Stimulated activated CD8-positive, alpha-beta memory T cell treated with anti-CD3 and anti-CD28 coated beads, Interleukin-7, amount 100 ng/mL, for 1 hour (primary cell): ENCODE measurements at places on chromosomes 1 and 21.

- DNase-seq, result no peak
These were observed 110.9 kb upstream of the IFFO2 start for GRCh38 chr1:19067182-19067911.

DNA sequence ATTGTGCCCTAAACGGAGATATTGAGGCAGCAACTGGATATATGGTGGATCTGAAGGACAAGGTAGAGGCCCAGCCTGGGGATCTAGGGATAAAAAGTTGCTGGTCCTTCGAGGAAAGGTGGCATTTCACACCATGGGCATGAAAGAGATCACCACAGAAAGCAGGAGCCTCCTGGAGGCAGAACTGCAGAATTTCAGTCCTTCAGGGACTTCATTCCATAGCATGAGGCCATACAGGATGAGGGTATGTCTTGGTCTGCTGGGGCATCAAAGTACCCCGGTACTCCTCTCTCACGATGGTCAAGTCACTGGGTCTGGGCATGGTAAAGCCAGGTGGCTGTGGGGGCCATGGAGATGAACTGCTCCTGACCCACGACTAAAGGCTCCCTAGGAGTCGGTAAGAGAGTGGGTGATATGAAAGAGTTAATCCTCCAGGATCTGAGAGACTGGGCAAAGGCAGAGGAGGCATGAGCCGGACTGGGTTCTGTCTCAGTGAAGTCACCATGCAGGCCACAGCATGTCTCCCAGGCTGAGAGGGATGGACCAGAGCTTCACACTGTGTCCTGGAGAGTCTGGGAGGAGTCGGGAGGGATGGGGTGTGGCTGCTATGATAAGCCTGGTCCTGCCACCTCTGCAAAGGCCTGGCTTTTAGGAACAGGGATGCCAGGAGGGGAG, 5.8 kb upstream of the SPRR5 start:
- DNase-seq, result no peak

DNA sequence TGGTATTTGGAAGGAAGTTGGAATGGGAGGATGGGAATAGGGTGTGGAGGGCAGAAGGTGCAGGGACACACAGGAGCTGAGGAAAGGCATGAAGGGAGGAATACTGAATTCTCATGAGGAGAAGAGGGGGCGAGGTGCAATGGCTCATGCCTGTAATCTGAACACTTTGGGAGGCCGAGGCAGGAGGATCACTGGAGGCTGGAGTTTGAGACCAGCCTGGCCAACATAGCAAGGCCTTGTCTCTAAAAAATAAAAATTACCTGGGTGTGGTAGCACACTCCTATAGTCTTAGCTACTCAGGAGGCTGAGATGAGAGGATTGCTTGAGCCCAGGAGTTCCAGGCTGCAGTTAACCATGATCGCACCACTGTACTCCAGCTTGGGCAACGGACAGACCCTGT, 117.3 kb downstream of the DTL start:
- no peak for DNase-seq

DNA sequence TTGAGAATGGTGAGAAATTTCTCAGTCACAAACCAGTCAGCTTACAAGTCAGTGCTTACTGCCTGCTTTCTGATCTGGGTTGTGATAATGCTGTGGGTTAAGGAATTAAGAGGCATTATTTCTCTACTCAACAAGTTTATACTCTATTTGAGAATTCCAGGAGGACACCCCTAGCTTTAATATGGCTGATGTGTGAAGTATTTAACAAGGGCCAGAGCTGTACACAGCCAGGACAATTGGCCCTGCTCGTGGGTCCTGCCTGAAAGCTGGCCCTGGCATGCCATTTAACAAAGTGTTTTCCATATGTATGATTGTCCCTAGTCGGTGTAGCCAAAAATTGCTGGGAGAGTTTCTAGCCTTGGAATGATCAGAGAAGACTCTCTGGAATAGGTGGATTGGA, 43.2 kb downstream of the HHAT start:
- DNase-seq, result no peak

- DNase-seq, result no peak
These were observed 27.5 kb downstream of the KCND3 start for GRCh38 chr1:111961773-111962565.

- no peak for DNase-seq
These were observed 384.7 kb downstream of the RPS6KC1 start for GRCh38 chr1:213435715-213436114.

GRCh38 chr1:215905493-215906115, 338.5 kb downstream of the KCTD3 start:
- DNase-seq, result no peak

- DNase-seq, result no peak
These were observed 135.5 kb upstream of the GRIK3 start for GRCh38 chr1:37169743-37170275.

DNA sequence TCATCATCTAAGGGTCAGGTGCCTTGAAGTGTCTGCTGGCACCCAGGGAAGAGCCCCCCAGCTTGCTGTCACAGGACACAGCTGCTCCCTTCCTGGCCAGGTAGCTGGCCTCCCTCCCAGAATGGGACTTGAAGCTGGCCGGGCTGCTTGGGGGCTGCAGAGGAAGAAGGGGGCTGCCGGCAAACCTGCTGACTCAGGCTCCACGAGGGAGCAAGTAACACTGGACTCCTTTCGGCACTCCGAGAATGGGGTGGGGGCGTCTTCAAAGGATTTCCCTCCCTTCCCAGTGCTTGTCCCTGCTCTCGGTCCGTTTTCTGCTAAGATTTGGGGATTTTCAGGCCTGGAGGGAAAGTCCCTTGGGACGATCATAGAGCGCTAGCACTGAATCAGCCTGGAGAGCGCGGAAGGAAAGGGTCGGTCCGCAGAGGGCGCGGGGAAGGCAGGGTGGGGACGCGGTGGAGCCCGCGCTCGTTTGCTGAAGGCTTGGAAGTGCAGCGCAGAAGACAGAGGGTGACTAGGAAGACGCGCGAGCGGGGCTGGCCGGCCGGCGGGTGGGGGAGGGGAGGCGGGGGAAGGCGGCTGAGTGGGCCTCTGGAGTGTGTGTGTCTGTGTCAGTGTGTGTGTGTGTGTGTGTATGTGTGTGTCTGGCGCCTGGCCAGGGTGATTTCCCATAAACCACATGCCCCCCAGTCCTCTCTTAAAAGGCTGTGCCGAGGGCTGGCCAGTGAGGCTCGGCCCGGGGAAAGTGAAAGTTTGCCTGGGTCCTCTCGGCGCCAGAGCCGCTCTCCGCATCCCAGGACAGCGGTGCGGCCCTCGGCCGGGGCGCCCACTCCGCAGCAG, at the start of gene CSF1:
Gene CSF1, plus strand, starts transcription at position 727 of the 840 bp plus-strand sequence. CDS start 175 bp downstream, outside the sequence.
- DNase-seq, result peak; percentile 30

DNA sequence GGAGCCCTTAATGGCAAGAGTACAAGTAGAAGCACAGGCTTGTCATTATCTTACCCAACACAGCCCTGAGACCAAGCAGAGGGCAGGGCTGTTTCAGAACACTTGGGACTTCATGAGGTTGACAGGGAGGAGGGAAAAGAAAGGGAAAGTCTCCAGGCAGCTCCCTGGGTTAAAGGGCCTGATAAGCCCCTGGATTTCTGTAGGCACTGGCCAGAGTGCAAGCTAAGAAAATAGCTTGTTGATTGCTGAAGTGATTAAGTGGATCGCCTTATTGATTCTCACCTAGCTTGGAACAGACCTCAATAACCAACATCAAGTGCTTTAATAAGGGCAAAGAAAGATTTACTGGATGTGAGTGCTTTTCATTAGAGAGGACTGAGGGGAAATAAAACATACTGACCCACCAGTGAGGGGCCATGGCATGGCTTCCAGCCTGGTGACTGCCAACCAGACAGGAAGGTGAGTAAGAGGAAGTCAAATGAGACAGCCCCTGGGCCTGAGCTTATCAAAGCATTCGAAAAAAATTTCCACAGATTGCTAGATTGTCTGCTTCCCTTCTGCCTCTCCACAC, 121.4 kb upstream of the NFIA start:
- DNase-seq, result no peak

DNA sequence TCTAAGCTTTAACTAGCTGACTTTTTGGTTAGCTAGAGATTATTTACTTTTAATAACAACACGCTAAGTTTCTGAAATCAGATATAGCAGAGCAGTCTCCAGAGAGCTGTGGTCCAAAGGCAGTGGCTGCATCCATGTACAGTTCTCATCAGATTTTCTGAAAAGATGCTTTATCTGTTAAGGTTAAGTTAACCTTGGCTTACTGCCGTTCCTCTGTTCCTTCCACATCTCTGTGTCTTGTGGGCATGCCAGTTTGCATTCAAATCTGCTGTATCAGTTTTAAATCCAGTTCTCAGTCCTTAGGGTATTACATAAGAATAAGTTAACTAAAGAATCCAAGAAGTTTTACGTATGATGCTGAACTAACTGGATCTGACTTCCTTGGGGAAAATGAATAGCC, 46.8 kb downstream of the SPATA46 start:
- no peak for DNase-seq

GRCh38 chr21:34199121-34199910, 125.9 kb downstream of the MRPS6 start:
- no peak for DNase-seq

DNA sequence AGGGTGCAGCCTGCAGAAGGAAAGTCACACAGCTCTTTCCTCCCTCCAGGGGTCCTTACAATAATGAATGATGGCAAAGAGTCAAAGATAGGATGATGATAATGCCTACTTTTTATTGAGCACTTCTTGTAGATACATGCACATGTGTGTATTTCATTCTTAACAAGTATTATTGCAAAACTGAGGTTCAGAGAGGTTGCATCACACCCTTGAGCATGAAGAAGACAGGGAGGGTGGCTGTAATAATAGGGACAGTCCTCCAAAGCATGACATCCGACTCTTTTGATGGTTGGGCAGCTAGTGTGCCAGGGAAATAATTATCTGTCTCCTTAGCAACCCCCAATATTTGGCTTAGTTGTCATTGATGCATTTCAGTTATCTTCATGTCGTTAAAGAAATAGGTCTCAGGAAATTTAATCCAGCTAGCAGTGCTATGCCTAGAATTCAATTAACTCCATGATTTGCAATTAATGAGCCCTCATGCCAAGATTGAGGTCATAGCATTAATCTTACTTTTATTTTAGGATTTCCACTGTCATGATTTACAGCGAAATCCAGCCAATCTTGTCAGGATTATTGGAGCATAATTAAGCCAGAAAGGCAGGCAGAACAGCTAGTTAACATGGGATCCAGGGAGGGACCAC, 35.0 kb downstream of the DNAJC6 start:
- DNase-seq, result no peak

- DNase-seq, result no peak
These were observed 105.2 kb upstream of the ZNF648 start for GRCh38 chr1:182166750-182167149.

DNA sequence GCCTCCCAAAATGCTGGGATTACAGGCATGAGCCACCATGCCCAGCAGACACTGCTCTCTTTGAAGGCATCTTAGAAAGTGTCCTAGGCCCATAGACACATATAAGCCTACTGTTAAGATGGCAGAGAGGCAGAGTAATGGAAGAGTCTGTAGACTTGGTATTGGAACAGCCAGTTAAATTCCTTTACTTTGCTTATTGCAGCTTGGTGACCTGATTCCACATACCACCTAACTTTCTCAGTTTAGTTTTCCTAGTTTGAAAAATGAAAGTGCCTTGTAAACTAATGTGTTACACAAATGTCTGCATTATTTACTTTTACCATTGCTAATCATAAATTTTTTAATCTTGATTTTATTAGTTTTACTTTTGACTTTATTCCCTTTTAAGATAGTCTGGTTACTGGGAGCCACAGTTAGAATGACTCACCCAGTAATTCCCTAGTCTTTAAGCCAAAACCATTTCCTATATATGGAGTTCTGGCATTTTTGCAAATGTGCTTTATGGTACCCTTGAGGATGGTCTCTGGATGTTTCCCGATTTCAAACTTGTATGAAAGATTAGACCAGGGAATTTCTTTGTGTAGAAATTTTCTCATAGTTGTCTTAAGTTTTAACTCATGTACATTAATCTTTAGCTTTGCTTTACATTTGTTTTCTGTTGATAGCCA, 6.4 kb downstream of the SMAP2 start:
- DNase-seq, result no peak

DNA sequence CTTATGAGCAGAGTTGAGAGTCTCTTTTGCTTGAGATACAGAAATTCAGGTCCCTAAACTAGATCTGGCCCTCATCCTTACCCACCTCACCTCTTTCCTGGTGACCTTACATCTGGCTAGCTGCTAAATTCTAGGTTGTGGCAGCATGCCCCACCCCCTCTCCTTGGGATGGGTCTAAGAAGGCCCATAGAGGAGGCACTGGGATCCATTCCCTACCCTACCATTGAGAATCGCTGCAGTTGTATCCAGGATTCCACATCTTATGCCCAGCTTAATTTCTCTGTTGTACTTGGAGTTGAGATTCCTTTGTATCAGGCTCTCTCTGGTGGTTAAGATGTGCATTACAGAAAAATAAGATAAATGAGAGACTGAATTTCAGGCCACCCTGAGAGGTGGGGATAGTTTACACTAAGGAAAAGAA, 9.5 kb upstream of the TMEM39B start:
- no peak for DNase-seq

- no peak for DNase-seq
These were observed 157.3 kb upstream of the RUNX1 start for GRCh38 chr21:35206141-35207125.

- no peak for DNase-seq
These were observed 42.0 kb downstream of the TMCC2 start for GRCh38 chr1:205269711-205270110.

DNA sequence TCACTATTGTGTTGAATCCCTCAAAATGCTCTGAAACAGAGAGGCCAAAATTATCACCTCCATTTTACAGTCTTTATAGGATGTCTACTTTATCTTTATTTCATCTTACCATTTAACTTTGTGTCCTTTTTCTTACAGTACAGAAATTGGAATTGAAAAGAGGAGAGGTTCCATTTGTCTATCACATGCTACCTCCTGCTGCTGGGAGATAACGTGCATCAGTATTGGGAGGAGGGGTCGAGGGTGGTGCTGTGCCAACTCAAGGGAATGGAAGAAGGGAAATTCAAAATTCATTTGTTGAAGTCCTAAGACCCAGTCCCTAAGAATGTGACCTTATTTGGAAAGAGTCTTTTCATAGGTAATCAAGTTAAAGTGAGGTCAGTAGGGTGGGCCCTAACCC, 85.3 kb downstream of the HHIPL2 start:
- DNase-seq, result no peak

- no peak for DNase-seq
These were observed 82.4 kb downstream of the NPHS2 start for GRCh38 chr1:179493323-179493722.

- no peak for DNase-seq
These were observed 20.0 kb downstream of the UBASH3A start for GRCh38 chr21:42423685-42424084.
